ENCODE measurements at places on chromosomes 16 and 17.

GRCh38 chr16:88453611-88454522, 787 bp downstream of the ZFPM1 start:
- DNase-seq: no peak

DNA sequence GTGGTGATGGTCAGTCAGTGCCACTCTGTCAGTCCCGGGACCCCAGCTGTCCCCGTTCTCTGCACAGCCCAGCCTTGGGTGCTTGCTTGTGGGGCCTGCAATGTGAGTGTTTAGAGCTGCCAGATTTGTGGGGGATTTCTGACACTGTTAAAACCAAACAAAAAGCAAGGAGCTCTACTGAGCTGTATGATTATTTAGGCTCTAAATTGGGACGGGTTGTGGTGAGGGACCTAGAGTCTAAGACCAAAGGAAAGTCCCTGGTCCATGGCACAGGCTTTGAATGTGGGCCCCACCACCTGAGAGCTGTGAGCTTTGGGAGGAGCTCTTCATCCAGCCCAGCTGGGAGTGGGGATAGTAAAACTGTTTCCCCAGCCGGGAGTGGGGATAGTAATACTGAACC, 63.3 kb downstream of the KSR1 start:
- no peak for DNase-seq

DNA sequence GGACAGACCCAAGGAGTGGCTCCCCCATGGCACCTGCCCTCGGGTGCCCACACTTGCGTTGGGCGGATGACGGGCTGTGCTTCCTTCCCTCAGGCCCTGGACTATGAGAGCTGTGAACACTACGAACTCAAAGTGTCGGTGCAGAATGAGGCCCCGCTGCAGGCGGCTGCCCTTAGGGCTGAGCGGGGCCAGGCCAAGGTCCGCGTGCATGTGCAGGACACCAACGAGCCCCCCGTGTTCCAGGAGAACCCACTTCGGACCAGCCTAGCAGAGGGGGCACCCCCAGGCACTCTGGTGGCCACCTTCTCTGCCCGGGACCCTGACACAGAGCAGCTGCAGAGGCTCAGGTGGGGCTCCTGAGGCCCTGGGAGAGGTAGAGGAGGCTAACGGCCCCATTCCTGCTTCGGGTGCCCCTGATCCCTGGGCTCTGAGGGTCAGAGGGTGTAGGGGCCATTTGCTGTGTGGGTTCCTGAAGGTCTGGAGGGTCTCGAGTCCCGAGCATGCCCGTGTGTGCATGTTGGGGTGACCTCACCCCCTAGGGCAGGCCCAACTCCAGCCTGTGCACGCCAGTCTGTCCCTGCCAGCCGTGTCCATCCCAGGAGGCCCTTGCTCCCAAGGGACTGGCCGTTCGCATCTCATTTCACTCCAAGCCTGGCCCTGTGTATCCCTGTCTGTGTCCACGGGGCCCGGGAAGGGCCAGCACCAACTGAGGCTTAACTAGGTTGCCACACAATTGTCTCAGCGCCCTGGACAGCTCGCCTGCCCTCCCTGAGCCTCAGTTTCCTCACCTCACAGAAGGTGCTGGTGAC, 10.0 kb downstream of the SLC22A31 start:
- DNase-seq: no peak

- DNase-seq: no peak
Measured at GRCh38 chr17:28992625-28993600, 12.9 kb downstream of the SEZ6 start.

DNA sequence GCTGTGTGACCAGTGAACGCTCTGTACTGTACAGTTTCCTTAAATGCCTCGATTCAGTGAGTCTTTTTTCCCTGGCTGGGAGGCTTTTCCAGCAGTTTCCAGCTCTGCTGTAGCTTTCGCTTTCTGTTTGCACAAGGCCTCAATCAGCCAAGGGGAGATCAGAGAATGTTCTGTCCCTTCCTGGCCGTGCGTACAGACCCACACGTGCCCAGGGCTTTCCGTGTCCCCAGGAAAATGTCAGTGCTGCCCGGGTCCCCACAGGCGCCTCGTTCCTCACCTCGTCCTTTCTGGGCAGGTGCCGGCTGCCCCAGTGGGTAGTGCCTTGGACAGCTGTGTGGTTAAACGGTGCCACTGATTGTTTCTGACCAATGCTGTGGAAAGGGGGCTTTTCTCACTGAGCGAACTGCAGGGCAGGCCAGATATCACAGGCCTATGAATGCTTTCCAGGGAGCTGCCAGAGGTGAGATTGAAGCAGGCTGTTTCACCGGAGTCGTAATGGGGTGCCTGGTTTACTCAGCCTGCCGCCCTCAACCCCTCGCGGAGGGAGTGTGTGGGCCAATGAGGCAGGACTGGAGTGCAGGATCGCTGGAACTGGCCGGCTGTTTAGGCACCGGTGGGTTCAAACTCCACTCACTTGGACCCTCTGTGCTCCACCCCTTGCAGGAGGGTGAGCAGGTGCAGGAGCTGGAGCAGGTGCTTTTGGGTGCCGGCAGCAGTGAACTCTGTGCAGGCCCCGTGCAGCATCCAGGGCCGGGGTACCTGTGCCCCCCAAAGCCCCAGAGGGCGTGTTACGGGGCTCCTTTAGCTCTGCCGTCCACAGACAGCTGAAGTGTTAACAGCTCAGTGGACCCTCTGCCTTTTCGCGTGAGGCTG, 44.4 kb downstream of the ZNF778 start:
- DNase-seq: no peak

- DNase-seq: no peak
Measured at GRCh38 chr17:9195961-9196670, 174.8 kb downstream of the NTN1 start.

DNA sequence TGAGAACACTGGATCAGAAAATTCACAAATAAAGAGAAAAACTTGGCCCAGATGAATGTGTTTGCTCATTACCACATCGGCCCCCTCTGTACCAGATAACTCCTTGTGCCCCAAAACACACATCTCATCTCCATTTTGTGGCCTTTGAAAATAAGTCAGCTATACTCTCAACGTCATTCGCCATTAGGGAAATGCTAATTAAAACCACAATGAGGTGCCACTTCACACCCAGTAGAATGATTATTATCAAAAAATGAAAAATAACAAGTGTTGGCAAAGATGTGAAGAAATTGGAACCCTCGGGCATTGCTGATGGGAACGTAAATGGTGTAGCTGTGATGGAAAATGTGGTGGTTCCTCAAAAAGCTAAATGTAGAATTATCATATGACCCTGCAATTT, 34.6 kb upstream of the AKTIP start:
- DNase-seq: no peak

GRCh38 chr17:21034340-21035235, 8.2 kb downstream of the USP22 start:
- DNase-seq: no peak

DNA sequence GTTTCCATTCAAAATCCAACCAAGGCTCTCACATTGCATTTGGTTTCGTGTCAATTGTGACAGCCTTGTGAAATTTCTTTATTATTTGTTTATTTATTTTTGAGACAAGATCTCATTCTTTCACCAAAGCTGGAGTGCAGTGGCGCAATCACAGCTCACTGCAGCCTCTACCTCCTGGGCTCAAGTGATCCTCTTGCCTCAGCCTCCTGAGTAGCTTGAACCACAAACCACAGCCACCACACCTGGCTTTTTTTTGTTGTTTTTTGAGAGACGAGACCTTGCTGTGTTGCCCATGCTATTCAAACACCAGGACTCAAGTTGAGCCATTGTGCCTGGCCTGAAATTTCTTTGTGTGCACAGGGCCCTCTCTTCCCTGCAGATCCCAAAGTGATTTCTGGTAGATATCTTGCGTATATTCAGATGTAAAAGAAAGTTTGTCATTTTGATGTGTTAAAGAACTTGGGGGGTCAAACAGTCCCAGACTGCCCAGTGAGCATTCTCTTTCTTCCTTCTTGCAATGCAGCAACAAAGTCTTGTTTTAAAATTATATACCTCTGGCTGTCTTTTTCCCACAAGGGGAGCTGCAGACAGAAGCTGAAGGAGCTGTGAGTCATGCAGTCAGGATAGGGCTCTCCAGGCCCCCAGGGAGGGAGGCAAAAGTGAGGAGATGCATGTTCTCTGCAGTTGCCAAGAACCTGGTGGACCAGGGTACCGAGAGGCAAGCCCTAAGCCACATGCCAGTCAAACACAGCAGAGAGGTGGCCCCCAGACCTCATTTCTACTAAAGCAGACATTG, 15.5 kb upstream of the USP22 start:
- DNase-seq: no peak

- DNase-seq: no peak
Measured at GRCh38 chr16:81530296-81530721, 85.7 kb downstream of the CMIP start.

DNA sequence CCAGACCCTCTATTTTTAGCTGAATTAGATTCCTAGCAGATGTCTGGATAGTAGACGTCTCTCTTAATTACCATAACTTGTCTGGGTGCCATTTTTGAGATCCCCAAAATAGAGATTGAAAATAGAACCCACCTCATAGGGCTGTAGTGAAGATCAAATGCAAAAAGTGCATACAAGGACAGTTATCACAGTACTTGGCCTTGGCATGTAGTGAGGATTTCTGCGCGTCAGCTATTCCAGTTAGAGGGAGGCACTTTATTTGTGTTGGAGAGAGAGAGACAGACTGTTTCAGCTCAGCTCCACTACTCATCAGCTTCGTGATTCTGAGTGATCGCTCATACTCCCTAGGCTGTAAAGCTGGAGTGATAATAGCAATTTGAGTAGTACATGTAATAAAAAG, 59.6 kb upstream of the CDH13 start:
- DNase-seq: no peak

GRCh38 chr16:27363797-27364196, 38.2 kb upstream of the IL21R start:
- no peak for DNase-seq

All from hematopoietic multipotent progenitor cell (in vitro differentiated cells).